Natural killer cell (primary cell): ENCODE measurements at places on chromosomes 7 and 10.

DNA sequence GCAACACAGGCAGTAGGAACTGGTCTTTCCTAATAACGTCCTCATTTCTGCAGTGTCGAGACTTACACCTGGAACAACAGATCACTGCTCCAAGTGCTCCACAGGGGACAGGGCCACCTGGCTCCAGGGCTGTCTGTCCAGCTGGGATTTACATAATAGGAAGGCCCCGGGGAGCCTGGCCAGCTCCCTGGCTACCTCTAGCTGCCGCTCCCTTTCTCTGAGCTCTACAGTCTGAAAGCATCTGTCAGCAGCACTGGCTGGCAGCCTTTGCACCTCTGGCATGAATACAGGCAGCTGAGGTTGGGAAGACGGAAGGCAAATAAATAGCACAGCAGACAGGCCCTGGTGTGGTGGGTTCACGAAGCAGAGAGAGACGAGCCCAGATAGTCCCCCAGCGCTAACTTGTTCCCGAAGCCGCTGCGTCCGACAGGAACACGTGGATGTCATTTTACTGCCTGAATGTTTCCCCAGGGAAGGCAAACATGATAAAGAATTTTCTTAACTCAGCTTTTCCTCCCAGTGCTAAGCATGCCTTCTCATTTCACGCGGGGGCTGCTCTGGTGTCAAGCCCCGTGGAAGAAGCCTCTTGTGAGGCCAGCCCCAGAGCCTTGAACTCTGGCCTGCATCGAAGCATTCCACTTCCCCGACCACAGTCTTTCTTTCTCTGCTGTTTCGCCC is 105.4 kb downstream of the ITIH5 start:
- no peaks in the 10 kb centered on the region for H3K27me3 ChIP-seq
- no peak for DNase-seq
- no peak overlapping the region for H3K27ac ChIP-seq
- H3K4me1 ChIP-seq: no peaks in the 10 kb centered on the region

- no peaks in the 10 kb centered on the region for H3K4me1 ChIP-seq
- no peak overlapping the region for H3K4me3 ChIP-seq
- H3K27me3 ChIP-seq: peaks cover 2% of the 10 kb centered on the region
- DNase-seq: no peak
- no peaks in the 10 kb centered on the region for H3K36me3 ChIP-seq
These were observed 14.9 kb upstream of the LANCL2 start for GRCh38 chr7:55350281-55350680.

DNA sequence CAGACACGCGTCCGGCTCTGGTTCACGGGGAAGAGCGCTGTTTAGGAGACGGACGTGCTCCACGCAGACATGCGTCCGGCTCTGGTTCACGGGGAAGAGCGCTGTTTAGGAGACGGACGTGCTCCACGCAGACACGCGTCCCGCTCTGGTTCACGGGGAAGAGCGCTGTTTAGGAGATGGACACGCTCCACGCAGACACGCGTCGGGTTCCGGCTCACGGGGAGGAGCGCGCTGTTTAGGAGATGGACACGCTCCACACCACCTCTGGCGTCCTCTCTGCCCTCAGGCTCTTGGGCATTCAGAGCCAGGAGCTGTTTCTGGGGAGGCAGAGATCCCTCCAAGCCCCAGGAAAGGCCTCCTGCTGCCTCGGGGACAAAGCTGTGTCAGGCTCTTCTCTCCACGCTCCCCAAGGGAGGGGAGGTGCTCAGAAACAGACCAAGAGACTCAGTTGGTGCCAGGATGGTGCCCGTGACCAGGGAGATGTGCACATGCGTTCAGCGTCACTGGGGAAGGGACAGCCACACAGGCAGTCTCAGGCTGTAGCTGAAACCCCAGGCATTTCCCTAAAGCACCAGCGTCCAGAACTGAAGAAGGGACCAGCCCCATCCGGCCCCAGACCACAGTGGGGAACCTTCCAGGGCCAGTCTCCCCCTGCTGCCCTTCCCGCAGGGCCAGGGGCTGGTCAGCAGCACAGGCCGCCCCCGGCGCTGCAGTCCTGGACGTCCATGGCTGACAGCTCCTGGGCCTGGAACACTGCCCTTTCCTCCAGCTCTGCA is 175.6 kb downstream of the ELFN1 start:
- no peaks in the 10 kb centered on the region for H3K27me3 ChIP-seq
- no peaks in the 10 kb centered on the region for H3K4me1 ChIP-seq
- no peak overlapping the region for H3K27ac ChIP-seq
- H3K4me3 ChIP-seq: no peak overlapping the region
- peaks cover 2% of the 10 kb centered on the region for H3K36me3 ChIP-seq
- DNase-seq: no peak

DNA sequence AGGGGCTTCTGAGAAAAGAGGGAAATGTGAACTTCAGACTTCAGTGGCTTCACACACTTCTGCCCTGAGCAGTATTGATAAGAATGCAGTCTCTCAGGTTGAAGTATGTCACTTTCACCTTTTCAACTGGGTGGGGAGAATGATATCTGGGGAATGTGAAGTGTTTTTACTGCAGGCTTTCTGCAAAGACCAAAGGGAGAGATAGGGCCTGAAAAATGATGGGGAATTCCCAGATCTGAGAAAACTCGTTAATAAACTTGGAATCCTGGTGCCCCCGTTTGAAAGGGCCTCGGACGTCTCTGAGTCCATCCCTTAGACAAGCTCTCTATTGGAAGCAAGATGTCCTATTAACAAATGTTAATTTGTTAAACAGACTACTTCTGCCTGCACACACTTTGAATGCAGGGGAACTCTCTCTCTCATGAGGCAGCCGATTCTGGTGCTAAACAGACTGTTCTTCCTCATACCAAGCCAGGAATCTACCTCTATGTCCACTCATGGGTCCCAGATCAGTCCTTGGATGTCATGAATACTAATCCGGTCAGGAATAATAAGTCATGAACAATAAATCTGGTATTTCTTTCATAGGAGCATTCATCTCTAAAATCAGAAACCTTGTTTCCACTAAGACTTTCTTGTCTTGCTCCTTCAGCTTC is 193.6 kb downstream of the JCAD start:
- no peaks in the 10 kb centered on the region for H3K4me1 ChIP-seq
- H3K27ac ChIP-seq: no peak overlapping the region
- no peak for DNase-seq
- no peak overlapping the region for H3K4me3 ChIP-seq
- H3K27me3 ChIP-seq: no peaks in the 10 kb centered on the region
- H3K36me3 ChIP-seq: no peaks in the 10 kb centered on the region

DNA sequence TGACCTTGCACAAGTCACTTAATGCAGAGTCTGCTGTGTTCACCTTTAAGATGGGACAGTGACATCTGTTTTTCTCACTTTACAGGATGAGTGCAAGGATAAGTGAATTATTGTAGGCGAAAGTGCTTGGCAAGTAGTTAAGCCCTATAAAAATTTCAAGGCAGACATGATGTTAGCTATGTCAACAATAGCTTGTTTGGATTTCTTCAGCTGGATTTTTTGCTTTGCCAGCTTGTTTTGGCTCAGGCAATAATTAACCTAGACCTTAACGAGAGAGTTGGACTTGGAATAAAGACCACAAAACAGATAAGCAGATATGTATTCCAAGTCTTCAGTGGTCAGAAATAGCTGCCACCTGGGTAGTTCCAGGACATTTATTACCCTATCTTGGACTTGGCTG is 255.2 kb downstream of the ARL4A start:
- no peaks in the 10 kb centered on the region for H3K36me3 ChIP-seq
- no peak overlapping the region for H3K27ac ChIP-seq
- no peaks in the 10 kb centered on the region for H3K4me1 ChIP-seq
- no peak for DNase-seq

- peaks cover 68% of the 10 kb centered on the region for H3K4me1 ChIP-seq
- peaks cover 2% of the 10 kb centered on the region for H3K36me3 ChIP-seq
- DNase-seq: no peak
These were observed 32.6 kb downstream of the PIP4K2A start for GRCh38 chr10:22681783-22682183.

DNA sequence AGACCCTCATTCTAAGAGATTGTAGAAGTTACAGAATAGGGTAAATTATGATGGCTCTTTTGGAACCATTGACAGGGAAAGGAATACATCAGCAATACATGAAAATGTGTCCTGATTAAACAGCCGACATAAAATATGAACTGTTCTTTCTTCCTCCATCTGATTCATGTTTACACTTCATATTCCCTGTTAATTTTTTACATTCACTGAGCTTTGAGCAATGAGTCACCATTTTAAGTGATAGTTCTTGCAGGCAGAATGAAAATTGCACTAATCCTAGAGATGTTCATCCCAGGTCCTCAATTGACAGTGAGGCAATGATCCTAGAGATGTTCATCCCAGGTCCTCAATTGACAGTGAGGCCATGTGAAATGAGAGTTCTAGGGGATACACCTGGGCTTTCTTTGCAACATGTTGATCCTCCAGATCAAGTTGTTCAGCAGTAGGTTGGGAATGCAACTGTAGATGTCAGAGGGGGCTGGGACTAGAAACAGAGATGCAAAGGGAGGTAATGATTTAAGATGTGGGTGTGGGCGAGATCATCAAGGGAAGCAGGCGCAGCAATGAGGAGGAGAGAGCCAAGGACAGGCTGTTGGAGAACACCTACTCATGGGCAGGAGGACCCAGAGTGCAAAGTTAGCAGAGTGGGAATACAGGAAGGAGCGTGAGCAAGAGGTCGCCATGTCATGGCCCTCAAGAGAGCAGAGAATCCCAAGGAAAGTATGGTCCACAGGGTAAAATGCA is 138.7 kb downstream of the ZNF365 start:
- H3K27me3 ChIP-seq: no peaks in the 10 kb centered on the region
- H3K4me3 ChIP-seq: no peak overlapping the region
- DNase-seq: no peak
- H3K27ac ChIP-seq: no peak overlapping the region
- H3K4me1 ChIP-seq: no peaks in the 10 kb centered on the region
- no peaks in the 10 kb centered on the region for H3K36me3 ChIP-seq

DNA sequence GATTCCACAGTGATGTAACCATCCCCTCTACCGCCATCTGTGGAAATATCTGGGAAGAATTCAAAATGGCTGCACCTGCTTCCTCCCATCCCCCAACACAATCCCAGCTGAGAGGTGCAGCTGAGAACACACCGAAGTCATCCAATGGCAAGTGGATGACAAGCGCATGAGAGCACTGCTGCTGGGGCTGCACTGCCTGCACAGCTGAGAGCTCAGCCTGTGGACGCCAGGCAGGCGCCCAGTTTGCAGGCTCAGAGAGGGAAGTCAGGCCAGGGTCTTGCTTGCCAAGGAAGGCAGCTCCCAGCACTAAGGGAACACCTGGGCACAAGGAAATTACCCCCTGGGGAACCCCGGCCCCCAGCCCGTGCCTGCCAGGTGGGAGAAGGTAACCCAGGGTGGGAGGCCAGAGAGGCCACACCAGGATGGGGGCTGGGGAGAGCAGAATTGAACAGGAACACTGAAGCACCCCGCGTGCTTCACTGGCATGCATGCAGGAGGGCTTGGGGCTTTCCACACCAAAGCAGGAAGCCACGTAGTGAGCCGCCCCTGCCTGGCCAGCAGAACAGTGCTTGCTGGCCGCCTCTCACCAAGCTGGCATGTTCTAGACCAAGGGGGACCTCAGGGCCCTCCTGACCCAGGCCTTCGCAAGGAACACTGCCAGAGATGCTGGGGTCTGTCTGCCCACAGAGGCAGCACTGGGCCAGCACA is 46.2 kb downstream of the FAM53B start:
- H3K4me3 ChIP-seq: no peak overlapping the region
- H3K4me1 ChIP-seq: peaks cover 96% of the 10 kb centered on the region
- H3K36me3 ChIP-seq: peaks cover 44% of the 10 kb centered on the region
- peak; percentile 54 for DNase-seq

- H3K36me3 ChIP-seq: no peaks in the 10 kb centered on the region
- H3K27me3 ChIP-seq: no peaks in the 10 kb centered on the region
- no peak overlapping the region for H3K27ac ChIP-seq
- no peaks in the 10 kb centered on the region for H3K4me1 ChIP-seq
- no peak for DNase-seq
- H3K4me3 ChIP-seq: no peak overlapping the region
These were observed 18.0 kb upstream of the STARD3NL start for GRCh38 chr7:38160003-38160571.

GRCh38 chr10:77204171-77204570 is 433.4 kb downstream of the KCNMA1 start:
- no peak overlapping the region for H3K27ac ChIP-seq
- H3K36me3 ChIP-seq: no peaks in the 10 kb centered on the region
- no peaks in the 10 kb centered on the region for H3K4me1 ChIP-seq
- no peak for DNase-seq
- no peaks in the 10 kb centered on the region for H3K27me3 ChIP-seq
- H3K4me3 ChIP-seq: no peak overlapping the region

DNA sequence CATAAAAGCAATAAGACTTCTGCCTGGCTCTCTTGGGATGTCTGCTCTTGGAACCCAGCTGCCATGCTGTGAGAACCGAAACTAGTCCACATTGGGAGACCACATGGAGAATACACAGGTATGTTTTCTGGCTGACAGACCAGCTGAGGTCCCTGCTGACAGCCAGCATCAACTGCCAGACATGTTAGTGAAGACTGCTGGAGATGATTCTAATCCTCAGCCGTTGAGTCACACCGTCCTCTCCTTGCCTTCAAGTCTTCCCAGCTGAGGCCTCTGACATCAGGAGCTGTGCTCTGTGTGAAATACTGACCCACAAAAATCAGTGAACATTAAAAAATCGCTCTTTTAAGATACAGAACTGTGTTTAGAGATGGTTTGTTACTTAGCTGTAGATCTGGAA is 36.9 kb upstream of the AGR2 start:
- no peak overlapping the region for H3K27ac ChIP-seq
- H3K27me3 ChIP-seq: no peaks in the 10 kb centered on the region
- H3K4me1 ChIP-seq: no peaks in the 10 kb centered on the region
- no peak for DNase-seq

DNA sequence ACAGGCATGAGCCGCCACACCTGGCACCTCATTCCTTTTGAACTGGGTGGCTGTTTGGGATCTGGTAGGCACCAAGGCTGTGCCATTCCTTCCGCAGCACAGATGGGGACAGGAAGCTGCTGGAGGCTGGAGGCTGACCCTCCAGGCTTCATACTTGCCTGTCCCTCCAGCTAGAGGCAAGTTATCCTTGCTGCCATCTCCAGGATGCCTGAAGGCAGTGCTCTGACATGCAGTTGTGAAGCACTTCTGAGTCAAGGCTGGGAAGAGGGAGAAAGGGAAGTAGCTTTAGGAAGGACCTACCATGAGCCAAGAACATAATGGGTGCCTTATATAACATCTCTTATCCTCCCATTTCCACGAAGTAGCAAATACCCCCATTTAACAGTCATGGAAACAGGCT is 9.5 kb downstream of the MARVELD1 start:
- no peaks in the 10 kb centered on the region for H3K27me3 ChIP-seq
- no peaks in the 10 kb centered on the region for H3K36me3 ChIP-seq
- DNase-seq: no peak
- H3K4me3 ChIP-seq: no peak overlapping the region

- no peaks in the 10 kb centered on the region for H3K36me3 ChIP-seq
- H3K4me1 ChIP-seq: peaks cover 7% of the 10 kb centered on the region
- DNase-seq: no peak
- H3K27ac ChIP-seq: no peak overlapping the region
- no peaks in the 10 kb centered on the region for H3K27me3 ChIP-seq
These were observed 67.7 kb downstream of the C10orf105 start for GRCh38 chr10:71651928-71652327.

DNA sequence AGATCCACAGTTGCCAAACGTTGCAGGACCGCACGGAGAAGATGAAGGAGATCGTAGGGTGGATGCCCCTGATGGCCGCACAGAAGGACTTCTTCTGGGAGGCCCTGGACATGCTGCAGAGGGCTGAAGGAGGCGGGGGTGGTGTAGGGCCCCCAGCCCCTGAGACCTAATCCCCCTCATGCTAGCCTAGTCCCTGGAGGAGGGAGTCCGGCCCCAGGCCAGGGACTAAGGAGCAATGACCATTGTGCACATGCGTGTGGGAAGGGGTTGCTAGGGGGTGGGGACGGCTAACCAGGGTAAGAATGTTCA is 1.5 kb upstream of the PCOLCE start:
- H3K4me3 ChIP-seq: no peak overlapping the region
- DNase-seq: no peak
- H3K27me3 ChIP-seq: no peaks in the 10 kb centered on the region
